ENCODE measurements at places on chromosomes 12 and 14.

DNA sequence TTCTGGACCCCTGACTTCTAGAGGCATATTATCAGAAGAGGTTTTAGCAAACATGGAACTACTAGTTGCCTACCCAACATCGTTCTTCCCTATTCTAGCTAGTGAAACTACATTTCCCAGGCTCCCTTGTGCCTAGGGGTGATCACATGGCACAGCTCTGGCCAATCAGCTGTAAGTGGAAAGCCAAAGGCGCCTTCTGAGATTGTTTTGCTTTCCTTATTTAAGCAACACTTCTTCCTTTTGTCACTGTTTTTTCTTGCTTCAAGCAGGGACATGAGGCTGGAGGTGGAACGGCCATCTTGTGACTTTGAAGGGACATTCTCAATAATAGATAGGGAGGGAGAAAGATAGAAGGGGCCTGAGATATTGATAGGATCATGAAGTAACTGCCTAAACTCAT, 136.7 kb downstream of the ZNF664 start:
- DNase-seq = no peak

- DNase-seq = no peak
These were observed 2.3 kb downstream of the DLK1 start for GRCh38 chr14:100728962-100729361.

- no peak for DNase-seq
These were observed 99.8 kb upstream of the RESF1 start for GRCh38 chr12:31859232-31859977.

- no peak for DNase-seq
These were observed 145.3 kb downstream of the BCAT1 start for GRCh38 chr12:24803430-24804245.

DNA sequence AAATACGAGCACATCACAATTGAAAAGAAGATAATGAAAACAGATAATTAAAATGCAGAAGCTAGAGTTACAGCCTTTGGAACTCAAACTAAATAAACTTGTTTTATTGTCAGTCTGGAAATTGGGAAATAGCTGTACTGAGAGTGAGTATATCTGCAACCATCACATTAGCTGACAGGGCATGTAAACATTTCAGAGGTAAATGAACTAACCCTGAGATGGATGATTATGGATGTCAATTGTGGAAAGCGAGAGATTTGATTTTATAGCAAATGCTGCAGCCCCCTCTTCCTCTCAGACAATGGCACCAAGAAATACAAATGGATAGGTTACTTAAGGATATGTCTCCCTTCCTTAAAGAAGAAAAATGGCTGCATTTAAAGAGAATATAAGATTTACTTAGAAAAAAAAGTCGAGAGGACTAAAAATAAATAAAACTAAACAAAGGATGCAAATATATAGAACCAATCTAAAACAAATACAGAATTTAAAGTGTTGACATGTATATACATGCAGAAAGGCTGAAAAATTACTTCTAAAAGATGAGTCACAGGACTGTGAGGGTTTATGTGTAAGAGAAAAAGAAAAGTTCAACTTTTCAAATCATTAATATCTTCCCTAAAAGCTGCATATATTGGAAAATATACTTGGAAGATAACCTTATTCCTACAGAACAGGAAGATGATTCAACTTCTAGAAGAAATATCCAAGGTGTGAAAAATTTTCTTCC, 120.3 kb upstream of the FLRT2 start:
- DNase-seq = no peak

DNA sequence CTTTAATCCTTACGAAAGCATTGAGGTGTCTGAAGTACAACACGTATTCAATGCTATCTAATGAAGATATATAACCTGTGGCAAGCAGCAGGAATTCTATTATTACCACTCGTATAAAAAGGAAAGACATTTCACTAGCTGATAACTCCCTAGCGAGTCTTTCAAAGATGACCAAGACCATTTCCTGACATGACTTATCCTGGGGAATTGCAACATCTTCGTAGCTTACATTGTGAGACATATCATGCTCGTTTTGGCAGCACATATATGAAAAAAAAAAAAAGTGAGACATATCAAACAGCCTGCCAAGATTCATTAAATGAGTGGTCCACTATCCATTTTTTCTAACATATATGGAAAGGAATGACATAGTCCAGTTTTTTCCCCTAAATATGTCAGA, 337.0 kb downstream of the FSCB start:
- DNase-seq = no peak

DNA sequence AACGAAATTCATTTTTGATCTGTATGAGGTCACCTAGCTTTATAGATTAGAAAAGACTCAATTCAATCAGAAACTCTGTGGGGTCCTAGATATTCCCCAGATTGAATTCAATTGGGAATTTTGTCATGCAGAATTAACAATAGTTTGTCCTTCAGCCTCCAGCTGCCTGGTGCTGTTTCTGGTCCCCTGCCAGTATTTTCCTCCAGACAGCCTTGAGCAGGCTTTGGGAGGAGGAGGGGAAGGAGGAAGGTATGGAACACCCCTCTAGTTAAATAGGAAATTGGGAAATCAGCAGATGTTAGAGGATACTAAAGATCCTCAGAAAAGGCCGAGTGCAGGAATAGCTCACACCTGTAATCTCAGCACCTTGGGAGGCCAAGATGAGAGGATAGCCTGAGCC, 10.6 kb downstream of the GRIP1 start:
- DNase-seq = no peak

- DNase-seq = no peak
These were observed 34.8 kb upstream of the CD9 start for GRCh38 chr12:6165395-6165794.

DNA sequence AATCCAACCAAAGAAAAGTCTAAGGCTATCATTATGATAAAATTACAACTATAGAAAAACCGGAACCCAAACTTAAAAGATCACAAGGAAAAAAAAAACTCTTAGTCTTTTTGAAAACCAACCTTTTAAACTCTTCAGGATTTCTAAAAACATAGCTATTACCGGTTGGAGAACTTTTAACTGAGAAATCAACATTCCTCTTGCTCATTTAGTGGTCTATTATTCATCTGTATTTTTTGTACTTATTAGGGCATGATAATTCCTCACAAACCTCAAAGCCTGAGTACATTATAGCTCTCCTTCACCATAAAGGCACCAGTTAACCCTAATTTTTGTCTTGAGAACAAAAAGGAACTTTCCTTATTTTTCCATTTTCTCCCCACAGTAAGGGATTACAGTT, 10.4 kb downstream of the LUM start:
- DNase-seq = no peak

- peak; percentile 47 for DNase-seq
These were observed at the start of gene DERA for GRCh38 chr12:15910864-15911721. TSS of gene DERA (plus strand) at chr12:15911332. CDS start at chr12:15911384, 52 bp downstream.

DNA sequence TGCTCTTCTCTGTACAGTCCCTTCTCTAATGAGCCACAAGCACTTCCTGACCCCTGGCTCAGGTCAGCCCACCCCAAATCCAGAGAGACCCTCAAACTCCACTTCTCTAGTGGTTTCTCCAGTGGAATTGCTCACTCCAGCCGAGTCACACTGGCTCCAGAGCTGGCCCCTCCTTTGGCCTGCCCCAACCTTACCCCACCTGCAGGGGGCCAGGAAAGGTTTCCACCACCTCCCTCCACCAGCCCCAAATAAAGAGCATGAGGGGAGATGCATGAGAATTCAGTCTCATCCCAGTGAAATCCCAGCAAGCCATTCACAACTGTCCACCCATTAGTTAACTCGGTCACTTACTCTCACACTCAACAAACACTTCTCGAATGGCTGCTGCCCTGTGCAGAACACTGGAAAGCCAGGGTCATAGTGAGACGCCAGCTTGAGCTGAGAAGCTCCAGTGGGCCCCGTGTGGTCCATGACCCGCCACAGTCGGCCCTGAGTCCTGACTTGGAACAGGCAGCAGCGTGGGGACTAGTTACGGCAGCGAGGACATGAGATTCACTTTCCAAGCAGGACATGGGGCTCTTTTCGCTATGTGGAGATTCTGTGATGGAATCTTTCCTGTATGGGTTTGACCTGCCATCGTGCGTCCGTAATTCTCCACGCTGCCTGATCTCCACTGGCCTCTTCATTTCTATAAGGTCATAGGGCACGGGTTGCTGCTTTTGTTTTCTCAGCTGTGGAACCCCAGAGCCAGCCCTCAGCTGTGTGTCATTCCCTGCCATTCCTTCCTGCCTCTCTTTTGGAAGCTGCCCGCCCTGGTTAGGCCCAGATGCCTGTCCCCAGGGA, 44.2 kb downstream of the SLC6A12 start:
- DNase-seq = no peak

GRCh38 chr14:74929242-74929641, 6.2 kb upstream of the RPS6KL1 start:
- DNase-seq = no peak

DNA sequence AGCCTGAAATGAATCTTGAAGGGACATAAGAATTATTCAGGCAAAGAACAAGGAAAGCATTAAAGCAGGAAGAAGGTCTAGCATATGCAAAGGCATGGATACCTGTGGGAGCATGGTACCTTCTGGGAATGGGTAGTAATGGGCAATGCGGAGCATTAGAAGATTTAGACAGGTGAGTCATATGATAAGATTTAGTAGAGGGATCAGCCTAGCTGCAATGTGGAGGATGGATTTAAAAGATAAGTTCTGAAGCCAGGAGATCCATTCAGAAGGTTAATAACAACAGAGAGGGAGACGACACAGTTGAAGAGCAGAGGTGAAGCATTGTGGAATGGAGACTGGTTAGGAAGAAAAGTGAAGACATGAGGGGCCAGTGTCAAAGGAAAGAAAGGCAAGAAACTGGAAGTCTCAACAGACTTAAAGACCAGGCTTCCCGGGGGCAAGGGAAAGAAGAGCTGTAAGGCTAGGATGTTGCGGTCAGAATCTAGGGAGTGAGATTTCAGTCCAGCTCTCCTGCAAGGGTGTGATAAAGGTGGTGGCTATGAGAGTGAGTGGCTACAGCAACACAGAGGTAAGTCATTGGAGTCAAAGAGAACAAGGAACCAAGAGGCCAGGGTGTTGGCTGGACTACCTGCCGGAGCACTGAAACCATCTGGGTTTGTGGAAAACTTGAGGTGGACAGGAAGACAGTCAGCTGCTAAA, 5.6 kb upstream of the STAT6 start:
- DNase-seq = no peak

DNA sequence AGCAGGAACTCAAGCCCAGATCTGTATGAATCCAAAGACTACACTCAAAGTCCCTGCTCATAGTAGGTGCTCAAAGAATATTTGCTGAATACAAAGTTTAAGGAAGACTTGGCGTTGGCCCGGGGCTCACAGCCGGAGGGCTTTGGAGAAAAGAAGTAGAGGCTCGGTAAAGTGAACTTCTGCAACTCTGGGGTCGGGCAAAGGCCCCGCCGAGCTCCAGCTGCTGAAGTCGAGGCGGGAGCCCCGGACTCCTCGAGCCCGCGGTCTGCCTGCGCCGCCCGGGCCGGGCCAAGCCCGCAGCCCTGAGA, 335 bp downstream of the GCN1 start:
- no peak for DNase-seq

GRCh38 chr12:52318241-52318990, 2.8 kb downstream of the KRT83 start:
- DNase-seq = no peak
